ENCODE measurements at places on chromosomes 5 and 9. TPM values are rescaled to one million over a fixed set of nuclear protein-coding genes. Genes with fewer than 3 reads are reported as not detected.

The PTGES2 gene
- polyA plus RNA-seq: 38.2 TPM

The FREM1 gene
- not detected for polyA plus RNA-seq

The BRINP1 gene
- polyA plus RNA-seq: not detected

The SOWAHA gene
- polyA plus RNA-seq: not detected

The PHF2 gene
- 0.88 TPM for polyA plus RNA-seq

The F2RL2 gene
- polyA plus RNA-seq: 0.25 TPM

The TPM2 gene
- not detected for polyA plus RNA-seq

The TTC39B gene
- 3.6 TPM for polyA plus RNA-seq

The SSBP2 gene
- 202 TPM for polyA plus RNA-seq

The ADRB2 gene
- polyA plus RNA-seq: 4.0 TPM

The PAEP gene
- polyA plus RNA-seq: not detected

The TMEM215 gene
- not detected for polyA plus RNA-seq

The ITGA2 gene
- polyA plus RNA-seq: 0.10 TPM

The STPG3 gene
- polyA plus RNA-seq: not detected

The SSNA1 gene
- polyA plus RNA-seq: 112 TPM

The ZNF608 gene
- polyA plus RNA-seq: 6.0 TPM

The PCDHGB7 gene
- not detected for polyA plus RNA-seq

The HRH2 gene
- polyA plus RNA-seq: not detected

The SPATA31C1 gene
- not detected for polyA plus RNA-seq

The DDX4 gene
- not detected for polyA plus RNA-seq

The GRM6 gene
- polyA plus RNA-seq: not detected

The FBP1 gene
- polyA plus RNA-seq: 6.5 TPM

The FAT2 gene
- polyA plus RNA-seq: not detected

The LCN9 gene
- not detected for polyA plus RNA-seq

The CDKN2B-AS1 gene
- polyA plus RNA-seq: 1.2 TPM

The C9orf50 gene
- polyA plus RNA-seq: not detected

The CDC23 gene
- polyA plus RNA-seq: 13.9 TPM

The PCDHGA3 gene
- polyA plus RNA-seq: not detected

The OR13F1 gene
- not detected for polyA plus RNA-seq

The FAM221B gene
- not detected for polyA plus RNA-seq

The GBGT1 gene
- polyA plus RNA-seq: 2.1 TPM

The DMRT2 gene
- not detected for polyA plus RNA-seq

Measured in naive B cell (primary cell).